ENCODE measurements at places on chromosomes 1 and 21.
A peak's percentile ranks its signal among the peaks of the same experiment; 100 is the strongest.

- peak; percentile 86 for DNase-seq
Observed at GRCh38 chr1:177794376-177794991, 175.4 kb downstream of the SEC16B start.

GRCh38 chr1:66563941-66564630 is 30.1 kb downstream of the SGIP1 start:
- DNase-seq = no peak

DNA sequence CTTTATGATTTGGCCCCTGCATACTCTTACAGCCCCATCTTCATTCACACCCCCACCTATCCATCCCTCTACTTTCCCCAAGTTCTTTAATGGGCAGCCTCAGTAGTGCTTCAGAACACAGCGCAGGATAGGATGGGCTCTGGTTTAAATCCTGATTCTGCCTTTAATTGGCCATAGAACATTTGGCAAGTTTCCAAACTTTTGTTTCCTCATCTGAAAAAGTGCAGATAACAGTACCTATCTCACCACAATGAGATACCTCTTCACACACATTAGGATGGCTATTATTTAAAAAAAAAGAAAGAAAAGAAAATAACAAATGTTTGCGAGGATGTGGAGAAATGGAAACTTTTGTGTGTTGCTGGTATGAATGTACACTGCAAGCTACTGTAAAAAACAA is 142.5 kb upstream of the VANGL1 start:
- DNase-seq = no peak

DNA sequence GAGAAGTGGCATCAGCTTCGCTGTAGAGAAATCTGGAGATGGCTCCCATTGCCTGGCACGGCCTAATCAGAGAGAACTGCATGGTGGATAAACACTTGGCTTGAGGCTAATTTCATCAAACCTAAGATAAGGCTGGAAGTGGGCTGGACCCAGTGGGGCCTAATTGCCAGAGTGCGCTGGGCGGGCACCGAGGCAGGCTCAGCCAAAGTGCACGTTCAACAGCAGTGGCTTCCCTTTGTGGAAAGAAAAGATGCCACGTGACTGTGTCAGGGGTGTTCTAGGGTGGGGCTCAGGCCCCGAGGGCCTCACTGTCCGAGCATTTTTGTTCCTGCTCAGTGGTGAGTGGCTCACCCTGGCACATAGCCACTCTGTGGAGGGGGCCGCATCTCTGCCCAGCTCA is 5.8 kb downstream of the PLCH2 start:
- no peak for DNase-seq

DNA sequence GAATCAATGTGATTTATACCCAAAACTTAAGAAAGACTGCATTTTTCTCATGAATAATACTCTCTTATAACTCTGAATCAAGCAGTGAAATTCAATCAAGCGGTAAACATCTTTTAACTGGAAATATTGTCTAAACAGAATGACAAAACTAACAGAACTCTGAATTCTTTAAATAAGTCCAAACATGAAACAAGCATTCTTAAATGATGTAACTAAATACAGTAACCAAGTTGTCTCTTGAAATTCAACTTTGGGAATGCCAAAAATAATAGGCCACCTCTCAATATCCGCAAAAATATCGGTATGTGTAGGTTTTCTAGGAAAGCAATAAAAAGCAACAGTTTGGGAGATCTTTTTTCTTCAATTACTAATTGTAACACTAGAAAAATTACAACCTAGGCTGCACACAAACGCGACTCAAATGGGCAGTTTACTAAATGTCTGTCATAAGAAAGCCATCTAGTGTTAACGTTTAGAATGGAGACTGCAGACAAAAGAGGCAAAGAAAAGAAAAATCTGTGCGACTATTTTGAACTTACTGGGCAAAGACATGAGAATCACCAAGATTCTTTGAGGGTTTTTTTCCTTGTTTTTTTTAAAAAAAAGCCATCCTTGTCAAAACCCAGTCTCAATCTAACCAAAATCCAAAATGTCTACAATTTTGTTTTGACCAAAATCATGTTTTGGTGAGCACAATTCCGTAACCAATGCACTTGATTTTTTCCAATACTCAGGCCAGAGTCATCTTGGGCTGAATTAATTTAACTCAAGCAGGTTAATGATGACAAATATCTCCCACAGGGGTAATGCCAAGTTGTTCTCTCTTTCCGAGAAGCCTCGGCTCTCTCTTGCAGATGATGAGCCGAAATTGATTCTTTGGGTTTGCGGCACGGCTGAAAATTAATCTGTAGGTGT is 1.3 kb downstream of the SIPA1L2 start:
- no peak for DNase-seq

GRCh38 chr1:21244986-21245687 is 45.1 kb downstream of the ECE1 start:
- DNase-seq = no peak

- DNase-seq = no peak
Observed at GRCh38 chr1:201694608-201695335, 134.2 kb upstream of the IPO9 start.

GRCh38 chr1:39003281-39003680 is 12.2 kb downstream of the AKIRIN1 start:
- DNase-seq = no peak

DNA sequence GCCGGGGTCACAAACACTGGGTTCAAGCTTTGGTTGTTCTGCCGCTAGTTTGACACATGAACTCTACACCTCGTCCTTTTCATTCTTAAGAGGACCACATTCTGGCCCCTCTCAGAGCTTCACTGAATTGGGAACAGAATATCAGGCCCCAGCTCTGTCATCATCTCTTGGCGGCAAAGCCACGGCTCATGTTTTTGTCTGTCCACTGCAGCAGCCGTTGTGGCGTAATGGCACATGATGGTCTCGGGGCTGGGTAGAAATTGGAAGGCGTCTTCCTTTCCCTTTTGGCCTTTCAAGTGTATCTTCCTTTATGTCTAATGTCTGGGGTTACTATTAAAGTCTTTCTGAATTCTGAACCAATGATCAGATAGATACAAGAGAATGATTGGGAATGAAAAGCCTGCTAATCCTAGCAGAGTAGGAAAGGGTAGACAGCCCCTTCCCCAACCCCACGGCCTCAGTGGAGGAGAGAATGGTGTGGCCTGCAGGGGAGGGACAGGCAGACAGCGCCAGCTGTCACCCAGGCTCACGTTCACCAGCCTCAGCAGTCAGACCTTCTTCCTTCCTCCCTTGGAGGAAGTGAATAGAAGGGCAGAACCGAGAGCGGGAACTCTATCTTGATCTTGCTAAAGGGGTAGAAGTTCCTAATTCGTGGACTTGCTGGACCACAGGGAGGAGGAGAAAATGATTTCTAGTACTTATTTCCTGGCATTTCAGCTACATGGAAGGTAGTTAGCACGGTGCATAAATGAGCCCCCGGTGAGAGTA is 498.1 kb downstream of the KIF26B start:
- DNase-seq = no peak

DNA sequence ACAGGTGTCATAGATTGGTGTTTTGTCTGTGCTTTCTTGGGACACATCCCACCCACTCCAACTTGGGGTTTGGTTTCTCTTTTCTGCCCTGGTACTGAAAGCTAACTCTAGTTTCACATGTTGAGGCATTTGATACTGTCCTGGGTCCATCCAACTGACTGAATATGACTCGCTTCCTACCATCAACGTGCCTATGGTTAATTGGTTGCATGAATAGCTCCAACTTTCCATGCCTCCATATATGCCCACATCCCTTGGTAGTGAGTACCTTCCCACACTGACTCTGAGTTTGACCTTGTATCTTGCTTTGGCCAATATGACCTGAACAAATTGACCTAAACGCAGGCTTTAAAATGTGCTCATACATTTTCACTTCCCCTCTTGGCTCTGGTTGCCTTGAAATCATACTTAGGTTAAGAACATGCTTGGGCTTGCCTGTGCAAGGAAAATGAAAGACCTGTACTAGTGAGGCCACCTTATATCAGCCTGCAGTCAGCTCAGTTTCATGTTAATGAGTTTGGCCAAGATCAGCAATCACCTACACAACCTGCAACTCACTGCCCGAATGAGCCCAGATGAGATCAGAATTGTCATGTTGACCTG is 81.0 kb upstream of the KCNK2 start:
- DNase-seq = no peak

DNA sequence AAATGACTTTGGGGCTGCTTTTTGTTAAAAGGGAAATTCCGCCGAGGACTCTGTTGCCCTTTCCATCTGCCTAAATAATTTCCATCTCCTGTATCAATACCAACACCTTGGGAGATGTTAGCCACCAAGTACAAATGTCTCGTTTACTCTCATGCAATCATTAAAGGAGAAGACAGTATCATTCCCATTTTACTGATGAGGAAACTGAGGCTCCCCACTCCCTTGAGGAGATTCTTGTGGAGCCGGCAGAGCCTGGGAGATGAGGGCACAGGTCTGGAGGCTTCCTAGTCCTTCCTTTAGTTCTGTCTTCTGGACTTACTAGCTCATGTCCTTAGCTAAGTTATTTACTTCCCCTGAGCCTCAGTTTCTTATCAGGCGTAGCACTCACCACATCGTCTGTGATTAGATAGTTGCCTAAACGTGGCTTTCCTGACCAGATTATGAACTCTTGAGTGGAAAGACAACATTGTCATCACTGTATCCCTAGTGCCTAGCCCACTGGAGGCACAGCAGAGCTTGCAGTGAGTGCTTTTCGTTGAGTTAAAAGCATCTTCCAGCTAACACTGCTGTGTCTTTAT is 81.6 kb downstream of the ADSS2 start:
- DNase-seq = no peak

DNA sequence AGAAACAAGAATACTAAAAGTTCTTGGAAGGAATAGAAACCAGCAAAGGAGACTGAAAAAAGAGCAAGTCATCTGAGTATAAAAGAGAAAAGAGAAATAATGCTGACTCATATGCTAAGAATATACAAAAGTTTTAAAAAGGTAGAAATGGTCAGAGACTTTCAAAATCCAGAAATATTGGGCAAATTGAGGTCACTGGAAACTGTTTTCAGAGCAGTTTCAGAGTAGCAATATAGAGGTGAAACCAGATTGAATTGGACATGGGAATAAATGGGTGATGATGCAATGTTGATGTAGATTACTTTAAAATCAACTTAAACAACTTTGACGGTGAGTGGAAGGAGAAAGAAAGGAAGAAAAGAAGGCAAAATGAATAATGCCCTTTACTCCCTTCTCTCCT is 1.8 kb upstream of the RPS6KC1 start:
- no peak for DNase-seq

GRCh38 chr1:35544976-35545375 is 12.2 kb downstream of the KIAA0319L start:
- peak; percentile 66 for DNase-seq

DNA sequence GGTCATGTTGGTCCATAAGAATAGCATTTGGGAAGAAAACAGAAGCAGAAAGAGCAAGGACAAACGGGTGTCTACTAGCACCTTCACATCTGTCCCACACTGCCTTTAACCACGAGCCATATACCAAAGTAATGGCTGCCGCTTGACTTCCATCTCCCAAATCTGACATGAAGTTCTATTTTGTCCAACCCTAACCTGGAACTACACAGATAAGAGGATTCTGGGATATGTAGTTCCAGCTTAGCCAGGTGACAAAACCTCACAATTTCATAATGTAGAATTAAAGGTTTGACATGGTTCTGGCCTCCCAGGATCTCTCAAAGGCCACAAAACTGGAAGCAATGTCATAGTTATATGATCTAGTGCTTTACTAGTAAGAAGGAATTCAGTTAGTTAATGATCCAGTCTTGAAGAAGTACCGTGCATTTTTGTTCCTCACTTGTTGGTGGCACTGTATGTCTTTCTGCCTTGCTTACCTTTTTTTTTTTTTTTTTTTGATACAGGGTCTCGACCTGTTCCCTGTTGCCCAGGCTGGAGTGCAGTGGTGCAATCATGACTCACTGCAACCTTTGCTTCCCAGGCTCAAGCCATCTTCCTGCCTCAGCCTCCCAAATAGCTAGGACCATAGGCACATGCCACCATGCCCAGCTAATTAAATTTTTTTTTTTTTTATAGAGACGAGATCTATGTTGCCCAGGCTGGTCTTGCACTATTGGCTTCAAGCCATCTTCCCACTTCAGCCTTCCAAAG is 17.5 kb downstream of the PTGFRN start:
- no peak for DNase-seq

DNA sequence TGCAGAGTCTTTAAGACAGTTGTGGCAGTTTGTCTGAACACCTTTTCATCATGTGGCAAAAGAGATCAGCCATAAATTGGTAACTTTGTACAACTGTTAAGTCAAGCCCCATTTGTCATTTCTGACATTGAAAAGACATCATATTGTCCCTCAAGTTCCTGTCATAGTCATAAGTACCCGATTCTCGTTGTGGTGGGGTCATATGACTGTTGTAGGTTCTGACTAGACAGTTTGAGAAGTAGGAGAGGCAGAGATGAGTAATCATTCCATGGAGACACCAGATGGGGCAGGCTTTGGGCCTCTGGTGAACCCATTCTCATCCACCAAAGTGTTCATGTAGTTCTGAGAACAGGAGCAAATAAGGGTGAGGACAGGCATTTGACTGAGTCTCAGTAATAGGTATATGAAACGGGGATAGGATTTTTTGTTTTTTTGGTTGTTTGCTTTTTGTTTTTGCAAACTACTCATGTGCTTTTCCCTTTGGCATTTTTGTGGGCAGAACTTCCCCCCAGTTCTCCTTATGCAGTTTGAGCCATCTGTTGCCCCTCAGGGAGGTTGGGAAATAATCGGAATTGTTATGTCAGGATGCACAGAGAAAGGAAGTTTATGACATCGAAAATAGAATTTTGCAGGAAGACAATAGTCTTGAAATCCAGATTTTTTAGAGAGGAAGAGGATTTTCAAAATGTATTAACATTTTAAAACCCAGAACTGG is 86.9 kb upstream of the KCNE2 start:
- DNase-seq = no peak

GRCh38 chr1:4218619-4219018 is 318.5 kb upstream of the C1orf174 start:
- DNase-seq = no peak

- DNase-seq = no peak
Observed at GRCh38 chr1:186950547-186950946, 121.8 kb downstream of the PLA2G4A start.

- no peak for DNase-seq
Observed at GRCh38 chr1:20280341-20280740, 10.3 kb upstream of the VWA5B1 start.

- DNase-seq = no peak
Observed at GRCh38 chr1:81424061-81424460, 376.7 kb upstream of the ADGRL2 start.

GRCh38 chr1:86872086-86872485 is 41.8 kb downstream of the SELENOF start:
- no peak for DNase-seq

- no peak for DNase-seq
Observed at GRCh38 chr21:33018707-33019465, 6.8 kb upstream of the OLIG2 start.

DNA sequence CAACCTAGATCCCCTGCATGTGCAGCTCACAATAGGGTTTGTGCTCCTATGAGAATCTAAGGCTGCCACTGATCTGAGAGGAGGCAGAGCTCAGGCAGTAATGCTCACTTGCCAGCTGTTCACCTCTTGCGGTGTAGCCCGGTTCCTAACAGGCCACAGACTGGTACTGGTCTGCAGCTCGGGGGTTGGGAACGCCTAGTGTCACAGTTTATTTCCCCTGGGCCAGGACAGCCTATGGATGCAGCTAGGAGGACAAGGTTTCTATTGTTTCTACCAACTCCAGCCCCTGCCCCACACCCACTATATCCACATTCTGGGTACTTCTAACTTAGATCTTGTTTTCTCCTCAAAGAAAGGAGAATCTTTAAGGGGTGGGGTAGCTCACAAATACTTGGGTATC is 58.7 kb upstream of the PRRC2C start:
- DNase-seq = no peak

Data from NT2/D1 (cell line).